ENCODE measurements at places on chromosomes 2 and 18. TPM values are rescaled to one million over a fixed set of nuclear protein-coding genes. Genes with fewer than 3 reads are reported as not detected.

EGR4 gene
- total RNA-seq = 0.28 TPM

ZSWIM2 gene
- not detected for total RNA-seq

RAPGEF4 gene
- 0.15 TPM for total RNA-seq

REG3A gene
- total RNA-seq = not detected

NRP2 gene
- 172 TPM for total RNA-seq

DBI gene
- total RNA-seq = 405 TPM

GAD1 gene
- total RNA-seq = 0.73 TPM

TSPYL6 gene
- total RNA-seq = not detected

GLI2 gene
- 18.5 TPM for total RNA-seq

TANC1 gene
- total RNA-seq = 7.3 TPM

SLC40A1 gene
- 3.4 TPM for total RNA-seq

DSG1 gene
- not detected for total RNA-seq

CTNNA2 gene
- 0.25 TPM for total RNA-seq

Measured in A549 treated with CpdA at 1 μM for 4 hours (cell line).